ENCODE measurements at places on chromosomes 4 and X.

GRCh38 chr4:151721466-151721865, 39.3 kb downstream of the GATB start:
- no peak for DNase-seq

DNA sequence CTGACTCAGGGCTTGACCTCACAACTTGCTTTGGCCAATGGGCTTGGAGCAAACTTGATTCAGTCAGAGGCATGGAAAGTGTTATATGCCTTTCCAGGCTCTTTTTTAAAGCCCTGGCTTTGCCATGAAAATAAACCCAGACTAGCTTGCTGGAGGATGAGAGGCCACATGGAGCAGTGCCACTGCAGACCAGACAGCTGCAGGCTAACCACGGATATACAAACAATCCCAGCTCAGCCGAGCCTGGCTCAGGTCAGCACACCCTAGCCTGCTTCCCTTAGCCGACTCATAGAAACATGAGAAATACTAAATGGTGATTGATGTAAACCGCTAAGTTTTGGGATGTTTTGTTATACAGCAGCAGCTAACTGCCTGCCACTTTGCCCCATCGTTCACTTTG, 345.1 kb downstream of the ARHGAP10 start:
- DNase-seq: no peak

DNA sequence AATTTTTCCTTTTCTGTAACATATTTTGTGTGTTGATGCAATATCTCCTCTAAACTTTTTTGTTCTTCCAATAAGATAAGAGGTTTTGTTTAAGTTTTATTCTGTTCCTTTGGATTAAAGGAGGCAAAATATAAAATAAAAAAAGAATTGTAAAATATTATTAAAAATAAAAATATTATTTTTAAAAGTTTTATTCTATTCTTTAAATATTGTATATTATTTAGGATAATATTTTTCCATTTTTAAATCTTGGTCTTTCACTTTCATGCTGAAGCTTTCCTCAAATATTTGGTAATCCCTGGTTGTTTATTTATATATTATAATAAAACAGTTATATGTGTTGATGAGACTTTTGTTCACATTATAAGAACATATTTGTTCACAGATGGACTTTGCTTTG, 187.9 kb upstream of the PDE5A start:
- DNase-seq: no peak

GRCh38 chrX:1425381-1425780, 27.3 kb downstream of the ASMTL start:
- no peak for DNase-seq

DNA sequence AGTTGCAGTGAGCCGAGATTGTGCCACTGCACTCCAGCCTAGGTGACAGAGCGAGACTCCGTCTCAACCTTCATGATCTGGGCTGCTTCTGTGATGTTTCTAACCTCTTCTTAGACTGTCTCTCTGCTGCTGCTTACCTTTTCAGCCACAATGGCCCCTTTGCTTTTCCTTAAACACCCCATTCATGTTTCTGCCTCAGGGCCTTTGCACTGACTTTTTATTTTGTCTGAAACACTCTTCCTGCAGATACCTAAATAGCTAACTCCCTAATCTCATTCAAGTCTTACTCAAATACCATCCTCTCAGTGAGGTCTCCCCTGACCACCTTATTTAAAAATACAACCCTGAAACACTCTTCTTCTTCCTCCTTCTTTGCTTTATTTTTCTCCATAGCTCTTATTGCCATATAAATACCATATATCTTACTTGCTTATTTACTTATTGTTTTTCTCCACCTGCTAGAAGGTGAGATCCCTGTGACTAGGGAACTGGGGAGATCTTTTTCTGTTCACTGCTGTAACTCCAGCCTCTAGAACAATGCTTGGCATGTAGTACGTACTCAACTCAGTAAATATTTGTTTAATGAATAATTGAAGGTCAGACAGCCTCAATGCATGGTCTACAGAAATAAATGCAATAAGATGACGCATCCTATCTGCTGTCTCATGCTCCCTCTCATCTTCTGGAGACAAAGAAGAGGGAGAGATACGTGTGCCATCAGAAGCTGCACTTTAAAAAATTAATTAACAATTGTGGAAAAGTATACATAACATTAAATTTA, 43.8 kb upstream of the SETD7 start:
- no peak for DNase-seq

Data from BE2C (cell line).